ENCODE measurements at places on chromosomes 5 and 9.

GRCh38 chr5:20832204-20833080 is 844.4 kb upstream of the CDH18 start:
- no peak for DNase-seq

GRCh38 chr5:139997276-139997675 is 45.8 kb downstream of the NRG2 start:
- no peak for DNase-seq

DNA sequence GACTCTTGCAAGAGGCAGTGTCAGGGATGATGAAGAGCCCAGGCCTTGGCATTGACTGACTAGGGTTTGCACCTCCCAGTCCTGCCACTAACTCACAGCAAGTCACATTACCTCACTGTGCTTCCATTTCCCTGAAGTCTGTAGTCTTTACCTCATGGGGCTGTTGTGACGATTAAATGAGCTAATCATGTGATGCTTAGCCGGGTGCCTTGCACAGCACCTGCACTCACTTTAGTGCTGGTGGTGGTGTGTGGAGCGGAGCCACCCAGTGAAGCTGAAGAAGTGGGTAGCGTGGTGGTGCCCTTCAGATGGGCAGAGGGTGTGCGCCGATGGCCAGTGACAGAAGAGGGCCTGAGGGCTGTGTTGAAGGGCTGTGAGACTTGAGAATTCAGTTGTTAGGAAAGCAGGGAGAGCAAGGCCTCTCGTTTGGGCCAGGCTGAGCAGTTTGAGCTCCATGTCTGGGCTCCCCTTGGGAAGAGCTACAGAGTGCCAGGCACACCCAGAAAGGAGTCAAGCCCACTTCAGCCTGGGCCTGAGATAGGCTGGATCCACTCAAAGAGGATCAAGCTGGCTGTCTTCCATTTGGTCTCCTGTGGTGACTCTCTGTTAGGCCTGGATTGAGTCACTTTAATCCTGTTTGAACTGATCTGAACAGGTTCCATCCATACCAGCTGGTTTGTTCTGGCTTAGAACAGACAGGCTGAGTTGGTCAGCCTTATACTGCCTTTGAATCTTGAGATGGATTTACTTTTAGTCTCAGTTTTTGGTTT is 42.5 kb downstream of the RALGPS1 start:
- no peak for DNase-seq

GRCh38 chr5:179616002-179616594 is 7.4 kb downstream of the HNRNPH1 start:
- DNase-seq: no peak

DNA sequence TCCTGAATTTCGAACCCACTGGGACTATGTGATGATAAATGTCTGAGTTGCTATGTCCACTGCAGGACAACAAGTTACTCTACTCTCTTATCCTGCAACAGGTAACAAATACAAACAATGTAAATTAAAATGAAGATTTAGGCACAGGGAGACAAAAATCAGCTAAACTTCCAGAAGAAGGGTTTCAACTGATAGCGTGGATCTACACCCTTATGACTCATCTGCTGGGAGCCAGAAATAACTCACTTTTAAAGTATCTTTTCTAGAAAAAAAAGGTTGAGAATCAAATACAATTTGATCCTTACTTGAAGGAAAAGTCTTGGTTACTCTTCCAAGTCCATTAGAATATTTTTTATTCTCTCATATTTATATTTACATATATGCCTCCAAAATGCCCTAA is 21.4 kb downstream of the PJA2 start:
- no peak for DNase-seq

DNA sequence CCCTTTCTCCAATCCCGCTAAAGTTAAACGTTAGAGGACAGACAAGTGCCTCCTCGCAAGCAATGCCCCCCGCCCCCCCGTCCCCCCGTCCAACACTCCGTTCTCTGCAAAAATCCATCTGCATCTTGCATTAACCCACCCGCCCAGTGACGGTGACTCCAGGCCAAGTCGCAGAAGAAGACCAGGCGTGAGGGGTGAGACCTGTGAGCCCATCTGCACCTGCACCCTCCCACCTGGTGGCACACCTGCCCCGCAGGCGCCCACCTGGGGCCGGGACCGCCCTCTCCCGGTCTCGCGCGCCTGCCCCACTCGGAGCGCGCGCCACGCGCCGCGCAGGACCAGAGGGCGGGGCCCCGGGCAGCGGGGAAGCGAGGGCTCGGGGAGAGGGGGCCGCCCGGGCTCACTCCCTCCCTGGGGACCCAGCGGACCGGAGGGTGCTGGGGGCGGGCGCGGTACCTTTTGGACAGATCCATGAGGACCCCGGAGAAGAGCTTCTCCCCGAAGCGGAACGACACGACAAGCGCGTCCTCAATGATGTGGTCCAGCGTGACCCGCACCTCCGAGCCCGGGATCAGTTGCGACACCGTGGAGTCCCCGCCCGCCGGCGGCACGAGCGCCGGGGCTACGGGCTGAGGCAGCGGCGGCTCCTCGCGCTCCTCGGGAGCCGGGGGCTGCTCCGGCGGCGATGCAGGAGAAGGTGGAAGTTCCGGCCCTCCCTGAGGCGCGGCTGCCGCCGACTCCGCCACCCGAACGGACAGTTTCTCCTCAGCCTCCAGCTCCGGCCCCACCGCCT is 705 bp downstream of the PWWP2A start:
- DNase-seq: peak; percentile 34

- no peak for DNase-seq
Observed at GRCh38 chr5:108280248-108280647, 101.7 kb downstream of the FBXL17 start.
